ENCODE measurements at places on chromosomes 7 and 10. TPM values are rescaled to one million over a fixed set of nuclear protein-coding genes. Genes with fewer than 3 reads are reported as not detected.
A peak's percentile ranks its signal among the peaks of the same experiment; 100 is the strongest.

DNA sequence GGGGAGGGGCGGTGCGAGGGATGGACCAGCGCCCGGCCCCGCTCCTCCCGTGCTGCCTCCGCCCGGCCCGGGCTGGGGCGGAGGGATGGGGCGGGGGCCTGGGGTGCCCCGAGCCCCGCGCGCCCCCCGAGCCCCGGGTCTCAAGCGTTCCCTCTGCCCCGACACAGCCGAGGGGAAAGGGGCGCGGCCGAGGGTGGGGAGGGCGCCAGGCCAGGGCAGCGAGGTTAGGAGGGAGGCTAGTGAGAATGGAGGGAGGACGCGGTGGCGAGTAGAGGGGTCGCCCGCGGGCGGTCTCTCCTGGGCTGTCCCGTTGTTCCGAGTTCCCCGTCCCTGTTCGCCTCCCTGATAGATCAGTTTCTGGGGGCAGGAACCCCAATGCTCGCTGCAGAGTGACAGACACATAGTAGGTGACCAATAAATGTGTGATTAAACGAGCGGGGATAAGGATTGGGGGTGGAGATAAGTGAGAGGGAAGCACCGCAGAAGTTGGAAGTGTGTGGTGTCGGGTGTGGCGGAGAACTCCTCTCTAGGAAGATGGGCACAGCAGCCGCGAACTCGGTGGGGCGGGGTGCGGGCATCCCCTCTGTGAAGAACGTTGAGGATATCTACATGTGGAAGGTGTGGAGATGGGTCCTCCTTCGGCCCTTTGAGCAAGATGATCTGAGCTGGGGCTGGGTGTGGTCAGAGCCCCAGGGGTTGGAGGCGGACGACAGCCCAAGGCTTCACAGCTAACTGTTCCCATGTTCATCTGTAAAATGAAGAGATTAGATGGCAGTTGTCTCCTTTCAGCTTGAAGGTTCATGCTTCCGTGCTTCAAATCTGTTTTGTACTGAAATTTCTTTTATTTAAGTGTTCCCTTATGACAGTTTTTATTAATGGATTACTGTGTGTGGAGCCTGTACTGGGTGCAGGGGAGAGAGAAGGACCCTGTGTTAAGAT lies 580 bp downstream of the ZNF775 start:
- no peak for DNase-seq
- H3K4me1 ChIP-seq, result peaks cover 21% of the 10 kb centered on the region
- peak overlapping the region; percentile 68 for H3K27ac ChIP-seq
- H3K4me3 ChIP-seq, result peak overlapping the region; percentile 89
- no peaks in the 10 kb centered on the region for H3K36me3 ChIP-seq

- H3K36me3 ChIP-seq, result no peaks in the 10 kb centered on the region
- no peak for DNase-seq
- no peak overlapping the region for H3K27ac ChIP-seq
- H3K27me3 ChIP-seq, result no peaks in the 10 kb centered on the region
- H3K4me1 ChIP-seq, result no peaks in the 10 kb centered on the region
- H3K4me3 ChIP-seq, result no peak overlapping the region
Observed at GRCh38 chr10:43671659-43672531, 23.2 kb upstream of the ZNF32 start.

- no peak for DNase-seq
- no peaks in the 10 kb centered on the region for H3K36me3 ChIP-seq
- H3K4me1 ChIP-seq, result no peaks in the 10 kb centered on the region
- H3K27ac ChIP-seq, result no peak overlapping the region
- no peaks in the 10 kb centered on the region for H3K27me3 ChIP-seq
- no peak overlapping the region for H3K4me3 ChIP-seq
Observed at GRCh38 chr7:37346761-37347160, 101.9 kb downstream of the ELMO1 start.

- no peaks in the 10 kb centered on the region for H3K27me3 ChIP-seq
- H3K4me1 ChIP-seq, result peaks cover 2% of the 10 kb centered on the region
- peaks cover 9% of the 10 kb centered on the region for H3K36me3 ChIP-seq
- no peak for DNase-seq
- H3K27ac ChIP-seq, result no peak overlapping the region
Observed at GRCh38 chr10:31912289-31912688, 16.3 kb downstream of the ARHGAP12 start.

GRCh38 chr7:102304668-102305067 lies 18.0 kb downstream of the SH2B2 start:
- H3K4me1 ChIP-seq, result peaks cover 5% of the 10 kb centered on the region
- DNase-seq, result no peak
- no peak overlapping the region for H3K27ac ChIP-seq
- no peaks in the 10 kb centered on the region for H3K36me3 ChIP-seq

Gene TIMM23B
- 13.8 TPM for total RNA-seq

Gene PAOX
- 4.2 TPM for total RNA-seq

Gene PRKAR2B
- total RNA-seq, result 37.0 TPM

DNA sequence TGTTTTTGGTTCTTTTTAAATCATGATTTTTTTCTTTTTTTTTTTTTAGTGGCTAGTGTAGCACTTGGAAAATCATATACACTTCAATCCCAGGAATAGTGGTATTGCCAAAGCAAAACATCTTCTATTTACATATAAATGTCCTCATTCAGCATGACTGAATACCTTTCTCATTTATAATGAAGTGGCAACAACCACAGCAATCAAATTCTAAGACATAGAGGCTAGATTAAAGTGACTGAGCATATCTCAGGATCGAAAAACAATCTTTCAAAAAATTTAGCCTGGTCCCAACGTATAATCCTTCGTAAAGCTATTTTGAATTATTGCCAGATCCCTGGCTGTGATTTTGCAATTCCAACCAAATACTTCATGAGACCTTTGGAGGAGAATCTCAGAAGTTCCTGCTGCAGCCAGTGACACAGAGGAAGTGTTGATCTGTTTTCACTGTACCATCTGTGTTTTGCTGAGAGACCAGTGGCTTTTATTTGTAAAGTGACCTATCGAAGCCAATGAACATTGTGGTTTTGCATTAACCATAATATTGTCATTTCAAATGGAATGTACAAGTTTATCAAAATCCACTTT lies 29.8 kb upstream of the SP8 start:
- no peak overlapping the region for H3K27ac ChIP-seq
- H3K36me3 ChIP-seq, result no peaks in the 10 kb centered on the region
- no peaks in the 10 kb centered on the region for H3K4me1 ChIP-seq
- H3K27me3 ChIP-seq, result no peaks in the 10 kb centered on the region

GRCh38 chr7:100630066-100630465 lies 11.3 kb downstream of the TFR2 start:
- no peak overlapping the region for H3K27ac ChIP-seq
- DNase-seq, result no peak
- H3K4me1 ChIP-seq, result no peaks in the 10 kb centered on the region
- H3K27me3 ChIP-seq, result peaks cover 6% of the 10 kb centered on the region
- H3K4me3 ChIP-seq, result no peak overlapping the region
